ENCODE measurements at places on chromosomes 6 and 20.

GRCh38 chr6:107845777-107846176 lies 21.7 kb upstream of the SCML4 start:
- DNase-seq, result no peak

- no peak for DNase-seq
These were observed 28.1 kb downstream of the PKIG start for GRCh38 chr20:44610313-44610962.

DNA sequence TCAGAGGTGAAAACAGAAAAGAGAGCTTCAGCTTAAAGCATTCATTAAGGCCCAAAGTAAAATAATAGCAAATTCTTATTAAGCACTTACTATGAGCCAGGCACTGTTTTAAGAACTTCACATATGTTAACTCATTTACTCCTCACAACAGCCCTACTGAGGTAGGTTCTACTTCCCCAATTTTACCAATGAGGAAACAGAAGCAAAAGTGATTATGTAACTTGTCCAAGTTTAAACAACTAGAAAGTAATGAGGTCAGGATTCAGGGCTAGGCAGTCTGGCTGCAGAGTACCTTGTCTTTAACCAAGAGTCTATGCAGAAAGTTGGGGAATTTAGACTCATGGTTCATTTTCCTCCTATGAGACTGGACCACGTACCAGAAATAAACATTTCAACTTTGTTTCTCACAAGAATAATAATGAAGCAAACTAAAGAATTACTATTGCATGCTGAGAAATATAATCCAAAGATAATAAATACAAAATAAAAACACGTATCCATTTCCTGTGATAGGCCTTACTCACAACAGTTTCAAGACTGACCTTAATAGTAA lies 3.8 kb downstream of the COL21A1 start:
- DNase-seq, result no peak

DNA sequence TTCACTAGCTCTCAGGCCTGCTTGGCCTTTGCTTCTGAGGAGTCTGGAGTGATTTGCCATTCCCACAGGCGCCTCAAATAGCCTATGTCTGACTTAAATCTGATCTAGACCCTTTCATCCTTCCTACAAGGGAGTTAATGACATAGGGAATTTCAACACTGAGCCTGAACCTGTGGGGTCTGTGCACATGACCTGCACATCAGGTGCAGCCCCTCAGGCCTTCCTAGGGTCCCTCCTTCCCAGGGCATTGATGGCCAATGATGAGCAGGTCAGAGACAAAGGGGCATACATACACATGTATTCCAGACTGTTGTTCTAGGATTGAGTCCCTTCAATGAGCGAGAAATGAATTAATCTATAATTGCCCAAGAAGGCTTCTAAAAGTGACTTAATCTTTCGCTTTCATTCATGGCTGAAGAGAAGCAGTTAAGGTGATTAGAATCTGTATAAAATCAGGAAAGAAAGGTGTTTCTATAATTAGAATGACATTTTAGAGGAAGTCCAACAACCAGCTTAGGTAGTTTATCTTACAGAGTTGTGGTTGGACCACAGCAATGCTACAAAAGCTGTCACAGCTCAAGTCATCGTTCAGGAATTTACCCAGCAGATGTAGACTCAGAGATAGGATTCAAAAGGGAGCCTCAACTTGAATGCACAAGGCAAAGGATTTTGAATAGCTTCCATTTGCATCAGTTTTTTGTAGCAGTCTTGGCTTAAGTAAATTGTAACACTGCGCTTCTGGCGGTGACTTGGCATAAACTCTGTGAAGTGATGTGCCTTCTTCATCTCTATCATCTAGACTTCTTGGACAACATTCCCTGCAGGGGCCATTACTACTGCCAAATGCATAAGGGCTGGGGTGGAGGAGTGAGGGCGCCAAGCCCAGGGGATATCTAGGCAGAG lies 27.0 kb upstream of the TBC1D7 start:
- no peak for DNase-seq

- no peak for DNase-seq
These were observed 9.2 kb downstream of the SIM1 start for GRCh38 chr6:100455230-100456124.

DNA sequence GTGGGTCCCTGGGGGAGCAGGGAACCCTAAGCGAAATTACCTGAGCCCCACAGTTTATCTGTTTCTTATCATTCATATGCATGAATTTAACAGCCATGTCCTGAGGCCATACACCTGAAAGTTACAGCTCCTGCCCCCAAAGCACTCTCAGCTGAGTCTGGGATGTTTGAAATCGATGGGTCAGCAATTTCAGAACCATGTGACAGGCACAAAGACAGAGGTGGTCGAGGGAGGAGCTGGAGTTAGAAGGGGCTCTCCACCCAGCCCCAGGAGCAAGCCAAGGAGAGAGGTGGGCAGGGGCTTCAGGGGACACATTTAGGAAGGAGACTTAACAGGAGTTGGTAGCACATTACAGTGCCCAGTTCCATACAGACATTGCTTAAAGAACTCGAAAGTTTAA lies 14.9 kb downstream of the TTBK1 start:
- no peak for DNase-seq

DNA sequence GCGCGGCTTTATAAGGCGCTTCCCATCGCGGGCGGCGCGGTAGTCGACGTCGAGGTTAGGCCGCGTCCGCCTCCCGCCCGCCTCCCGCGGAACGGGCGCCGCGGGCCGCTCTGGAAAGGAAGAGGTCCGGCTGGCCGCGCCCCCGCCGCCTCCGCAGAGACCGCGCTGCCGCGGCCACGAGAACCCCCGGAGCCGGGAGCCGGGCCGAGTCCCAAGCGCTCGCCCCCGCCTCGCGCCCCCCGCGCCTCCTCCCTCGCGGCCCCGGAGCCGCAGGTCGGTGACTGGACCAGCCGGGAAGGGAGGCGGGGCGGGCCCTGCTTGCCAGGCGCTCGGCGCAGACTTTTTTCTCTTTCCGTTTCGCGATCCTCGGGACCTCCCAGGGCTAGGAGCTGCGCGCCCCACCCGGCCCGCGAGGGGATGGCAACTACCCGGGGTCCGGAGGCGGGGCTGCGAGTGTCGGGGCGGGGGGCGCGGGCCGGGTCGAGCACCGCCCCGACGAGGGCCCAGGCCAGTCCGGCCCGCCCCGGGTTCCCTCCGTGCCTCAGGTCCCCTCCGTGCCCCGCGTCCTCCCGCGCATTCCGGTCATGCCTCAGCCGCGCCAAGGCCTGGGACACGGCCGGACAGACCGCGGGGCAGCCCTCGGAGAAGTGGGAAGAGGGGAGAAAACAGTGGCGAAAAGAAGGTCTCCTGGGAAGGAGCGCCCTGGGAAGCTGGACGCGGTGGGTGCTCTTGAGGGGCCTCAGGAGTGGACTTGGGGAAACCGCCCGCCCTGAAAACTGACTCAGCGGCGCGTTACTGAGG lies 417 bp upstream of the PXDC1 start:
- peak; percentile 63 for DNase-seq

DNA sequence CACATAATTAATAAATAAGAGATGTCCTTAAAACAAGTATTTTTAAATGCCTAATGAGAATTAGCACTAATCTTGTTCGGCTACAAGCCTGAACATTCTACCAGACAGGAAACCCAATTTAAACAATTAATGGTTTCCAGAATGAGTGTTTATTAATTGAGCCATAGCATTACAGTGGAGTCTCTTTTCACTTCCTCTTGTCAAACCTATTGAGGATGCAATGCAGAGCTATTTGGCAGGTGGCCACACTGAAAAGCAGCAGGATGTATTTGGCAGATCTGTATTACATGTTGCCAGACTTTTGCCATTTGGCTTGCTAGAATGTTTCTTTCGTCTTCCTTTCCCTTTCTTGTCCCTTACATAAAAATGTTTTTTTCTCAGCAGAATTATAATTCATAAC lies 475.2 kb upstream of the MARCKS start:
- DNase-seq, result peak; percentile 68

GRCh38 chr6:156988276-156989158 lies 211.3 kb downstream of the ARID1B start:
- peak; percentile 33 for DNase-seq

DNA sequence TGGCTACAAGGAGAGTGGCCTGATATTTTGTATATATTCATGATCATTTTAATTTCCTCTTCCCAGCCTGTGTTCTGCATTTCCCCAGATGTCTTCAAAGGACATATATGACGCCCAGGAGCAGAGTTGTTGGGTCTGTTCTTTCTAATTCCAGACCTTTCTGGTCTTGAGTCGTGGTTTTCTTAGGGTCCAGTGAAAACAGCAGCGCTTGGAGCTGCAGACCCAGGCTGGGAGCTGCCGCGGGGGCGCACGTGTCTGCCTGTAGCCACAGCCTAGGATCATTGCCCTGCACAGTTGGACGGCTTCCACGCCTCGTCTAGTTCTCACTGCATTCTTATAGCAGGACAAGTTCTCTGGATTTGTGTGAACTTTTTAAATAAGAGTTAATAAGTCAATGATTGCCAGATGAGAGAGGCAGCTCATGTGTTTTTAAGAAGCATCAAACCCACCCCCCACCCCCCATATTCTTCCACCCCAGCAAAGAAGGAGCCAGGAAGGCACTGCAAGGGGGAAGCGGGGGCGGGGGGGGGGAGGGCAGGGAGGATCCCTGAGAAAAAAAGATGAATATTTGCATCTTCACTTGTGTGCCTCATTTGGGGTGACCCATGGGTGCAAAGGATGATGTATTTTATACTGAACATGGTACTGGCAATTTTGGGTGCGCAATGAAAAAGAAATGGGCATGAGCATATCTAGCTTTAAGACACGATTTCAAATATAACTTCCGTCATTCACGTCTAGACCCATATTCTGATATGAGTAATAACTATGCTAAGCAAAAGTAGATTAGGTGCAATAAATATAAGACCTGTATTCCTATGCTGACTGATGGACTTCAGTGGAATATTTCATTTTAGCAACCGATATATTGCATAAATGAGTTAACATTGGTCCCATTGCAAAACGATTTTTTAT lies 160.0 kb downstream of the TBXT start:
- no peak for DNase-seq

DNA sequence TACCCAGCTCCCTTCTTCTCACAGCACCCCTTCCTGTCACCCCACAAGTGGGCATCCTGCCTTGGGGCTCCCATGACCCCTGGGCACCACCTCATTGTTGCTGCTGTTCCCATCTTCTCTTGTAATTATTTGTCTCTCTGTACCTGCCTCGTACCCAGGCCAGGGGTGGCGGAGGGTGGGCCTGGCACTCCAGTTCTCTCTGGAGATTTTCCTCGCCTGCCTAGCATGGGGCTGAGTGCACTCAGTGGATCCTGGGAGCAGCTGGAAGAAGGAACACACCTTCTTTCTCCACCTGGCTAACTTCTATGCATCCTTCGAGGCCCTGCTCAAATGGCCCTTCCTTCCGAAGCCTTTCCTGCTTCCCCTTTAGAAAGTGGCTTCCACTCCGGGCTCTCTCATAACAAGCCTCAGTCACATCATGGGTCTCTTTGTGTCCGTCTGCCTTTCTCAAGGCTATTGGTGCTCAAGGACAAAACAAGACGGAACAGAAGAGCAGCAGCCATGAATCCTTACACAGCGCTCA lies 79.2 kb downstream of the SRC start:
- DNase-seq, result no peak

GRCh38 chr6:159106627-159107241 lies 61.9 kb upstream of the TAGAP start:
- peak; percentile 71 for DNase-seq

- peak; percentile 51 for DNase-seq
These were observed 2.9 kb downstream of the POU3F2 start for GRCh38 chr6:98836962-98837944.

GRCh38 chr6:138814179-138814834 lies 18.4 kb downstream of the ECT2L start:
- peak; percentile 99 for DNase-seq

DNA sequence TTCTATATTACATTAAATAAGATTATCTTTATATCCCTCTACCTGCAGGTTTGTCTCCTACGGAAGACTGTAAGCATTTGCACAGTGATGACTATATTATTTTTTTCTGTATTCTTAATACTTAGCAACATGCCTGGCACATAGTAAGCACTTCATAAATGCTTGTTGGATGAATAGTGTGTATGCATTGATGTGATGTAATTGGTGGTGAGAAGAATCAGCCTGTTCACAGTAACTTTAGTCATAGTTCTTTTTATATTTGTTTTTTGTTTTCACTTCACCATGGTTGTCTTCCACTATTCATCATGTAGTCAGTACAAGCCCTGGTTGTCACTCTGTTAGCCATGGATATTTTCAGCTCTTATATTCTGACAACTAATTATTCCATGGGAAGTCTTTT lies 184.0 kb upstream of the FLRT3 start:
- DNase-seq, result no peak

- DNase-seq, result no peak
These were observed 23.9 kb upstream of the ASXL1 start for GRCh38 chr20:32333988-32334885.
